Activated T-cell treated with anti-CD3 and anti-CD28 coated beads, Interleukin-2, amount 50 U/mL, for 24 hours (primary cell): ENCODE measurements at places on chromosomes 2 and 18.

DNA sequence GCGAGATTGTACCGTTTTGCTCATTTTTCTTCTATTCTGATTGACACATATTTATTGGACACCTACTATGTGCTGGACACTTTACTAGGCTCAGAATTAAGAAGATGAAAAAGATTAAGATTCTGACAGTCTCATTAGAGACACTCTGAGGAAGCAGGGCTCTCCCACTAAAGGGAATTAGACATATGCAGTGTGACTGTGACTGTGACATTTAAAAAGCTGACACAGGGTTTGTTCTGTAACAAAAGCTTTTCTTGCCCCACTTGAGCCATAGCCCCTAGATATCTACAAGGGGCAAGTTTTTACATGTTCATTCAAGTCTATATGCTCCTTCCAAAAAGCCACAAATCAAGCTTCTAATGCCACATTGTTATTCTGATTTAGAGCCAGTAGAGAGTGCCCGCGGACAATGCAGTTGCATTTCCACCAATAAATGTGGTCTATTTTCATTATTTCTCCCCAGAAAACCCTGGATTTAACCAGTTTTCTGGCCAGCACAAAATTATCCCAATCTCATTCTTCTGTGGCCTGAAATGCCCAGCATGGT, 9.8 kb downstream of the ARHGAP25 start:
- DNase-seq, result no peak

DNA sequence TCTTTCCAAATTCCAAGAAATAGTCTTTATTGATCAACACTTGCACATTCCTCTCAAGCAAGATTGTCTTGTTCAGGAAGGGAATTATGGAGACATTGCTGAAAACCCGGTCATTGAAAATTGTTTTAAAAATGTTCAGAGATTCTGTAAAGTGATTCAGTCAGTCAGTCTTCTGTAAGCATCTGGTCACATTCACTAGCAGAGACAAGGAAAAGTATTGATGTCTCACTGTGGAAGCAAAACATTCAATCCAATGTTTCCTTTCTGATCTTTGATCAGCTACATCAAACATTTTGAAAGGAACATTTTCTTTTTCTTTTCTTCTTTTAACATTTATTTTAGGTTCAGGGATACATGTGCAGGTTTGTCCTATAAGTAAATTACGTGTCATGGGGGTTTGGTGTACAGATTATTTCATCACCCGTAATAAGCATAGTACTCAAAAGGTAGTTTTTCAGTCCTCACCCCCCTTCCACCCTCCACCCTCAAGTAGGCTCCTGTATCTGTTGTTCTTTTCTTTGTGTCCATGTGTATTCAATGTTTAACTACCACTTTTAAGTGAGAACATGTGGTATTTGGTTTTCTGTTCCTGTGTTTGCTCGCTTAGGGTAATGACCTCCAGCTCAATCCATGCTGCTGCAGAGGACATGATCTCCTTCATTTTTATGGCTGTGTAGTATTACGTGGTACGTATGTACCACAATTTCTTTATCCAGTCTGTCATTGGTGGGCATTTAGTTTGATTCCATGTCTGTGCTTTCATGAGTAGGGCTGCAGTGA, 61.2 kb downstream of the CTNNA2 start:
- DNase-seq, result no peak

DNA sequence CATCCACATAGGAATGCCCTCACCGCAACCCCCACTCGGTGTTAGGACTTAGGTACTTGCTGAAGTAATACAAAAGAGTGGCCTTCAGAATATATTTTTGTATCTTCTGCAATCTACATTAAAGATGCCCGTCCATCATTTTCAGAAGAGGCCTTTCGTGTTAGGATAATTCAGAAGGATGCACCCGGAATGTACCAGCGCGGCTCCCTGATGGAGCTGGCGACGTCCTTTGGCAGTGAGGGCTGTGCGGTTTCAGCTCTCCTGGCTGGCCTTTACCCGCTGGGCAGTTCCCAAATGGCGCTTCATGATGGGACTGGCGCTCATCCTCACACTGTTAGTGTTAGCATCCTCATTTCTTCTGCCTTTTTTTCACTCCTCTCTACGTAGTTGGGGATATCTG, 15.3 kb downstream of the TWIST2 start:
- DNase-seq, result no peak

- DNase-seq, result no peak
Measured at GRCh38 chr2:178943745-178944144, 106.2 kb downstream of the CCDC141 start.

- DNase-seq, result no peak
Measured at GRCh38 chr2:225270861-225271260, 128.6 kb upstream of the NYAP2 start.

DNA sequence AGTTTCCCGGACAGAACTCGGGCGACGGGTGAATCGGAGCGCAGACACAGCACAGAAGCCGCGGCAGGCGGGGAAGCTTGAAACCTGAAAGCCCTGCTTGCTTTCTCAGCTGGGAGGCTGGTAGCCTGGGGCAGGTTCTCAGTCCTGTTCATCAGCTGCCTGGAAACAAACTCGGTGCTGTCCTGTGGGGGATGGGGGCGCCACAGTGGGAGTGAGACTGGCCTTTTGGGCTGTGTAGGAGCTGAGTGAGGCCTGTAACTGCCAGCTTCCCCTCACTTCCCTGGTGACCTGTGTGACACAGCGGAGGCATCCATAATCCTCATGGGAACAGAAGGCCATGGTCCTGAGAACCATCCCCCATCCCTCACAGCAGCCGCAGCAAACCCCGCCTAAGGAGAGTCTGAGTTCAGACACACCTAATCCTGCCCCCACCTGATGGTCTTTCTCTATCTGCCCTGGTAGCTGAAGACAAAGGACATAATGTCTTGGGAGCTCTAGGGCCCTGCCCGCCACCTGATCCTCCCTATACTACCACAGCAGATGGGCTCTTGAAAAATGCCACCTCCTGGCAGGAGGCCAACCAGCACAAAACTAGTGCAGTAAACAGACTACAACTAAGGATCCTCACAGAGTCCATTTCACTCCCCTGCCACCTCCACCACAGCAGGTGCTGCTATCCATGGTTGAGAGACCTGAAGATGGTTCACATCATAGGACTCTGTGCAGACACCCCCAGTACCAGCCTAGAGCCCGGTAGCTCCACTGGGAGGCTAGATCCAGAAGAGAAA, 52.7 kb upstream of the LDLRAD4 start:
- DNase-seq, result no peak

DNA sequence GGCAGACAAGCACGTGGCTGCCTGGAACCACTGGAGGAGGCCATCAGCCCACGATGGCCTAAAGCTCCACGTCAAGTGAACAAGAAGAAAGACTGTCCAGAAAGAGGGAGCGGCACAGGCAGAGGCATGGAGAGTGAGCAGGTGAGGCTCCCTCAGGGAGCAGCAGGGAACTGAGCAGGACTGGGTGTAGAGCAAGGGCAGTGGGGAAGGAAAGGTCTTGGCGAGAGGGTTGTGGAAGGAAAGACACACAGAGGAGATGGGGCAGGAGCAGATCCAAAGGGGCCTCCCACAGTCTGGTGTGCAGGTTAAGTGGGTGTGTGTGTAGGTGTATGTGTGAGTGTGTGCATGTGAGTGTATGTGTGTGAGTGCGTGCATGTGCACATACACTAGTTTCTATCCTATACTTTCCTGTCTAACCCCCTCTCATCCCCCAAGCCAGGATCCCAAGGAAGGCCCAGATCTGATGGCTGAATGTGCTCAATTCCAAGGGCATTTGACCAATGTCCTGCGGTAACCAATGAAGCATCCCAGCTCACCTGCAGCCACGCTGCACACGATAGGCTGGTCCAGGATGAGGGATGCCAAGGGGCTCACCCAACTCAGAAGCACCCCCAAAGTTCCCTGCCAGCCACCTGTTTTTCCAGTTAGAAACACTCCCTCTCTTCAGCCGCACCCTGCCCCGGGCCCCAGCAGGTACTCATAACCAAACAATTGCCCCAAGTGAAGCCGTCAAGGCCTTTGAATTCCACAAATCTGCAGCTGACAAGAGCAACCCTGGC, 262.5 kb upstream of the RAB6C start:
- no peak for DNase-seq

DNA sequence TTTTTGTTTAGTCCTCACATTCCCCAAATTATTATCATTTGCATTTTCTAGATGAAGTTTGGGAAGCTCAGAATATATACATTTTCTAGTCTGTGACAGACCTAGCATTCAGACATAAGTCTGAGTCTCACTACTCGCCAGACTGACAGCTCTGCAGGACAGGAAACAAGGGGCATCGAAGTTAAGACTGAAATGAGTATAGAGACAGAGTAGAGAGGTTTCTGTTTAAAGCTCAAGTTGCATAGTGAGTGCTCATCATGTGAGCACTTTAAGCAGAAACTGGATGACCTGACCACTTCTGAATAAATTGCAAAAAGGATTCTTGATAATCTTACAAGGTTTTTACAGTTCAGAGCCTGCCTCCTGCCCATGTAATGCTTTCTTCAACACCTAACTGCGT, 1.1 kb downstream of the HADHB start:
- DNase-seq, result no peak

- no peak for DNase-seq
Measured at GRCh38 chr18:56902653-56903052, 244.2 kb upstream of the BOD1L2 start.

- peak; percentile 39 for DNase-seq
Measured at GRCh38 chr2:46230115-46230571, 67.1 kb upstream of the EPAS1 start.

DNA sequence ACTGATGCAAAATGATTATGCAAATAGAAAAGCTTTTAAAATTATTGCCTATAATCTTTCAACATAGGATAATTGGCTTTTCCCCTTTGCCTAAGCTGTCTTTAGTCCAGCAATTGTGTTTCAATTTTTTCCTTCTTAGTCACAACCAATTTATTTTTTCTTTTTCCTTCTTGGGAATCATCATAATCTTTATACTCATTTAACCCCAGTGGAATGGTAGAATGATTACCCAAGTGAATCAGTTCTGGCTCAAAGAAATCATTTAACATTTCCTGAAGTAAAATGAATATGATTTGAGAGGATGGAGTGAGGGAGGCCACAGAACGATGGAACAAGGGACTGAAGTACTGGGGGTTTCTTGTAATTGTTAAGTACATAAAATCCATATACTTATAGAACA, 93.0 kb upstream of the CRIM1 start:
- DNase-seq, result no peak

DNA sequence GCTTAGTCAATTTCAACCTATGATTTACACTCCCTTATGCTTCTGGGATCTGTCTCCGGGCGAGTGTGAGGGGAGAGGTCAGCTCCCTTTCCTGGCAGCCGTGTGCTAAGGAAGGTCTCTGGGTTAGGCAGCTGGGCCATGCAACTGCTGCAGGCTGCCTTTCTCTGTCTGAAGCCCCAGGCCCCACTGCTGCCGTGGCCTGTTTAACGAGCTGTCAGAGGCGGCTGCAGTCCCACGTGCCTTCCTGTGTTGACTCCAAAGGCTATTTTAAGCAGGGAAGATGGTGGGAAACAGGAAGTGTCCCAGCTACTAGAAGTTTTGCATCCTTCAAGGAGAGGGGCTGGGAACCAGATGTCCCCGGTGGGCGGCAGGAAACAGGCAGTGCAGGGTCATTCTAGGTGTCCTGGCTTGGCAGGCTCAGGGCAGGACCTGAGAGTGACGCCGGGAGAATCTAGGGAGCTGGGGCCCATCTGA, 186.4 kb downstream of the TNS1 start:
- no peak for DNase-seq

- DNase-seq, result no peak
Measured at GRCh38 chr18:21997207-21998143, 171.9 kb upstream of the GATA6 start.

DNA sequence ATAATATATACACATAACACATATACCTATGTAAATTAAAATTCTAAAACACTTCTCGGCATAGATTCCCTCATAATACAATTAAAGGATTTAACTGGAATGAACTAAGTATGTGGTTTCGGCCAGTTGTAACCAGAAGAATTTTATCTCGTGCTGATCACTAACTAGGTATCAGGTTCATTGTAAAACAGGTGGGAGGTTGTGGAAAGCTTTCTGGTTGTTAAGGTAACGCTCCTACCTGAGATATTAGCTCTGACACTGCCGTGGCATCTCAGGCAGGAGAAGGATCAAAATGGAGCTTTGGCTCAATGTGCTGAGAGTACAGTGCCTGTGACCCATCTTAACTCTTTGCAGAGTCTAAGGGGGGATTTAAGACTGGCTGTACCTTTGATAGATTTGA, 42.5 kb downstream of the SLC9A2 start:
- DNase-seq, result no peak

DNA sequence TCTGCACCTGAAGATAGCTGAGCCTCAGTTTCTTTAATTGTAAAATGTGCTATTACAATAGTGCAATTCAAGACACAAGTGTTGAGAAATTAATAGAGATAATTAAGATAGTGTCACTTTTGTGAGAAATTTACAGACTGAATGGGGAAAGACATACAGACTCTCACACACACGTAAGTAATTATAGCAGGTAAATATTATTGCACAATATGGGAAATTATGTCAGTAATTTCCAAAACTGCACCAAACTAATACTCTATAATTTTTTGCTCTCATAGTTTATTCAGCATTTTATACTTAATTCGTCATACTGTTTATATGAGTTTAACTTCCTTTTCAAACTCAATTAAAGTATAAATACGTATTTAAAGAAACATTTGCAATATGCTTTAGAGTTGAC, 124.9 kb upstream of the GYPC start:
- no peak for DNase-seq

- peak; percentile 69 for DNase-seq
Measured at GRCh38 chr2:218168635-218169462, 2.1 kb upstream of the CXCR1 start.

DNA sequence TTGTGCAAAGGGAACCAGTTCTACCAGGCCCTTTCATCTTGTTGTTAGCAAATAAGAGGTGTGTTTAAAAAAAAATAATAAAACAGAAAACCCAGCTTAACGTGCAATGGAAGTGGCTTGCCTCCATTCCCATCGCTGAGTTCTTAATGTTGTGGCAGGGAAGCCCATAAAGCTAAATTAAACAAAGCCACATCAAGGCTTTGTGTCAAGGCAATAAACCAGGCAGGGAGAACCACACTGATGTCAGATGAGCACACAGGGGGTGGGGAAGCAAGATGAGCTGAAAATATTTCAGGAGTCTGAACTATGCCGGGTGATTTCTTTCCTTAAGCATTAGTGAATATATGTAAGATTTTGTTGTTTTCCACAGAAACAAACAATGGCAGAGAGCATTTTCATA, 73.5 kb downstream of the PHLPP1 start:
- no peak for DNase-seq
